ENCODE measurements at places on chromosomes 11 and 22. TPM values are rescaled to one million over a fixed set of nuclear protein-coding genes. Genes with fewer than 3 reads are reported as not detected.

LRFN4 gene
- 39.2 TPM for total RNA-seq

OR5T2 gene
- total RNA-seq: not detected

TSGA10IP gene
- not detected for total RNA-seq

PNPLA5 gene
- total RNA-seq: not detected

RAG2 gene
- not detected for total RNA-seq

HORMAD2 gene
- not detected for total RNA-seq

ACR gene
- total RNA-seq: not detected

MMP13 gene
- not detected for total RNA-seq

TMEM121B gene
- total RNA-seq: 0.13 TPM

MRGPRX4 gene
- not detected for total RNA-seq

MRGPRX3 gene
- total RNA-seq: not detected

LARGE2 gene
- 0.70 TPM for total RNA-seq

GLYAT gene
- total RNA-seq: not detected

MS4A3 gene
- total RNA-seq: not detected

DNA sequence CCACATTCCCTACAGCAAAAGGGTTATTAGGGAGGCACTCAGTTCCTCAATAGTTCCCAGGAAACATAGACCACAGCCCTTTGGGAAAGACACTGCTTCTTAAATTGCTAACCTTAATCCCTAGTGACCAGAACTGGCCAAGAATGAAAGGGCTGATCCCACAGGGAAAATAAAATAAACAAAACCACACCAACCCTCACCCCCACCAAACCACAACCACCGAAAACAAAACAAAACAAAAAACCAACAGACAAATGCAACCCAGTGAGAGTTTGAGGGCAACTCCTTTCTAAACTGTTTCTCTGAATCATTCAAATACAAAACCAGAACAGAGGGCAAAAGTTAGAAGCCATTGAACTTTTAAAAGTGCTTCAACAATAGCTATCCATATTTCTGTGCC, 57.2 kb downstream of the NAV2 start:
- H3K36me3 ChIP-seq: no peaks in the 10 kb centered on the region
- no peak overlapping the region for H3K4me3 ChIP-seq
- H3K27me3 ChIP-seq: peaks cover 24% of the 10 kb centered on the region

DNA sequence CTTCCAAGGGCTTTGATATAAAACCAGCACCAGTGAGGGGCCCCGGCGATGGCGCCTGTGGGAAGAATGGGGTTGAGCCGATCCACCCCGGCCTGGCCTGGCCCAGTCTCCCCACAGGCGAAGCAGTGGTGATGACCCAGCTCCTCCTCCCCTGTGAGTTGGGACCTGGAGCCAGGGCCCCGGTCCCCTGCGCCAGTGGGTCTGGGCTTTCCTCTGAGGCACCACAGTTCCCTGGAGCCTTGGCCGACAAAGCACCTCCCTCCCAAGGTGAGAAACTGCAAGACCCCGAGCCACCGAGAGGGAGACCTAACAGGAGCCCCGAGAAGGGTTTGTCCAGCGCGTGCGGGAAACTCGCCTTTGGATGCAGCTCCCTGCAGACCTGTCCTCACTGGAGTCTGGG, 942.9 kb downstream of the BRD1 start:
- DNase-seq: no peak
- H3K4me3 ChIP-seq: no peak overlapping the region
- peaks cover 1% of the 10 kb centered on the region for H3K27me3 ChIP-seq
- H3K36me3 ChIP-seq: no peaks in the 10 kb centered on the region
- no peak overlapping the region for H3K27ac ChIP-seq

DNA sequence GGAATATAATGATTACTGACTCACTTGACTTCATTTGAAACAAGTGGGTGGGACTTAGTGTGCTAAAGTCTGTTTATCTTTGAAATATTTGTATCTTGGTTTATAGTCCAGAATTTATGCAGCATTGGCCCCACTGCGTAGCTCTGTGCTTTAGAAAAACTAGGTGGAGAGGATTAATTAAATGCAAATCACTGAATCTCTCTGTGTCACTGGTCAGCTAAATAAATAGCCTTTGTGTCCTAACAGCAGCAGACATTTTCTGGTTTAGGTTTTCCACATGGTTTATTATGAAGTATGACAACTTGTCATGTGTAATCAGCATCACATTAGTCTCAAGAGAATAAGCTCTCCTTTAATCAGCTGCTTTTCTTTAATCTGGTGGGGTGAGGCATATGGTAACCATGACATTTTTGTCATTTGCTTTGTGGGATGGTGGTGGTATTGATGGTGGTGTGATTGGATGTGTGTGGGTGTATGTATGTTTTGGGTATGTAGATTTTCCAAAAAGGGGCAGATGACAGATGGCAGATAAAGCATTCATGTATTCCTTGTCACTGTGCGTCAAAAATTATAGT, 33.9 kb downstream of the BCL2L13 start:
- H3K4me3 ChIP-seq: no peak overlapping the region
- peaks cover 17% of the 10 kb centered on the region for H3K36me3 ChIP-seq
- peaks cover 30% of the 10 kb centered on the region for H3K4me1 ChIP-seq
- no peaks in the 10 kb centered on the region for H3K27me3 ChIP-seq

- DNase-seq: no peak
- peaks cover 4% of the 10 kb centered on the region for H3K27me3 ChIP-seq
- H3K36me3 ChIP-seq: no peaks in the 10 kb centered on the region
- H3K4me1 ChIP-seq: no peaks in the 10 kb centered on the region
- no peak overlapping the region for H3K4me3 ChIP-seq
Measured at GRCh38 chr11:94658888-94659287, 91.7 kb downstream of the PIWIL4 start.

- no peak for DNase-seq
- no peaks in the 10 kb centered on the region for H3K4me1 ChIP-seq
- no peaks in the 10 kb centered on the region for H3K36me3 ChIP-seq
- H3K27ac ChIP-seq: no peak overlapping the region
Measured at GRCh38 chr22:31056986-31057599, 24.0 kb upstream of the SMTN start.

- H3K36me3 ChIP-seq: peaks cover 5% of the 10 kb centered on the region
- H3K4me3 ChIP-seq: no peak overlapping the region
- H3K4me1 ChIP-seq: no peaks in the 10 kb centered on the region
- H3K27me3 ChIP-seq: no peaks in the 10 kb centered on the region
- H3K27ac ChIP-seq: no peak overlapping the region
Measured at GRCh38 chr11:78168539-78169477, 19.6 kb downstream of the KCTD21 start.

DNA sequence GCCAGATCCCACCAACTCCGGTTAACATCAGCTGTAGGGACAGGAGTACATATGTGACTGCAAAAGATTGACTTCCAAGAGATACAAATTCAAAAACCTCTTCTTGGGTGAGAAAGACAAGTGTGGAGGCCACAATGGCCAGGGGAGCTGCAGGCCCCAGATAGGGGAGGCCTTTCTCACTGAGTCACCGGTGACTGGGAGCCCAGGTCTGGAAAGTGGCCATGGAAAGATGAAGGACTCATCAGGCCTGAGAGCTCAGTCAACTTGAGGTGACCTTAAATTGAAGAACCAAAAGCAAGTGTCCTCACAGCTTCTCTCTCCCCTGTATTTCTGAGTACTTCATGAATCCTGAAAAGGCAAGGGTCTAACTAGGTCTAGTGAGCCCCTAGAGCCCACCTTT, 90.4 kb upstream of the CLPB start:
- no peak overlapping the region for H3K27ac ChIP-seq
- H3K36me3 ChIP-seq: no peaks in the 10 kb centered on the region
- H3K27me3 ChIP-seq: peaks cover 2% of the 10 kb centered on the region
- no peak overlapping the region for H3K4me3 ChIP-seq
- DNase-seq: no peak
- peaks cover 20% of the 10 kb centered on the region for H3K4me1 ChIP-seq

DNA sequence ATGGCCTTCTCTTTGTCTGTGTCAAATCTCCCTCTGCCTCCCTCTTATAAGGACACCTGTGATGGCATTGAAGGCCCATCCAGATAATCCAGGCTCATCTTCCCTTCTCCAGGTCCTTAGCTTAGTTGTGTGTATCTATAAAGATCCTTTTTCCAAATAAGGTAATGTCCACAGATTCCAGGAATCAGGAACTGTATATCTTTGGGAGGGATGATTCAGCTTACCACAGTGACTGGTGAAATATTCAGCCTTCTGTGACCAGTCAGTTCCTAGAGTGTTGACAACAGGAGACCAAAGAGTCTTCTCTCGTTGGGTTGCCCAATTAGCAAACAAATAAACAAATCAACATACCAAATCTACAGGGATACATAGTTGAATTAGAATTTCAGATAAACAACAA, 175.8 kb downstream of the MPPED1 start:
- peaks cover 1% of the 10 kb centered on the region for H3K27me3 ChIP-seq
- peaks cover 2% of the 10 kb centered on the region for H3K36me3 ChIP-seq

GRCh38 chr11:34487430-34487829, 26.2 kb downstream of the ELF5 start:
- no peak for DNase-seq
- no peak overlapping the region for H3K4me3 ChIP-seq
- peaks cover 3% of the 10 kb centered on the region for H3K27me3 ChIP-seq
- H3K27ac ChIP-seq: no peak overlapping the region
- no peaks in the 10 kb centered on the region for H3K4me1 ChIP-seq

DNA sequence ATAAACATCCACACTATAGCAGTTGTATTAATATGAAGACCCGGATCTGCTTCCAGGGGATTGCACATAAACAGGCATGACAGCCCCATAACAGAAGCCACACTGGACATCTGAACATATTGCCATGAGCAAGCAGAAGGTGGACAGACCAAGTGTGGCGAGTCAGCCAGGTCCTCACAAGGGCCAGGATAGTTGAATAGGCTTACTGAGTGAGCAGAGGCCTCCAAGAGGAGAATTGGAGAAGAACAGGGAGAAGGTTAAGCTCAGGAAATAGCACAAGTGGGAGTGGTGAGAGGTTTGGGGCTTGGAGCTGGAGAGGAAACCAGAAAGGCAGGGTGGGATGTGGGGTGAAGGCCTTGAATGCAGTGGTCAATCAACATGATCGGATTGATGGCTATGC, 10.8 kb downstream of the SLC35C1 start:
- H3K4me1 ChIP-seq: peaks cover 6% of the 10 kb centered on the region
- H3K27me3 ChIP-seq: no peaks in the 10 kb centered on the region
- DNase-seq: no peak

GRCh38 chr11:20088397-20089225, 71.7 kb downstream of the DBX1 start:
- no peak for DNase-seq
- peaks cover 8% of the 10 kb centered on the region for H3K4me1 ChIP-seq
- H3K27ac ChIP-seq: no peak overlapping the region

GRCh38 chr11:28621753-28622152, 513.6 kb downstream of the METTL15 start:
- H3K4me1 ChIP-seq: no peaks in the 10 kb centered on the region
- no peak overlapping the region for H3K4me3 ChIP-seq
- no peak overlapping the region for H3K27ac ChIP-seq

DNA sequence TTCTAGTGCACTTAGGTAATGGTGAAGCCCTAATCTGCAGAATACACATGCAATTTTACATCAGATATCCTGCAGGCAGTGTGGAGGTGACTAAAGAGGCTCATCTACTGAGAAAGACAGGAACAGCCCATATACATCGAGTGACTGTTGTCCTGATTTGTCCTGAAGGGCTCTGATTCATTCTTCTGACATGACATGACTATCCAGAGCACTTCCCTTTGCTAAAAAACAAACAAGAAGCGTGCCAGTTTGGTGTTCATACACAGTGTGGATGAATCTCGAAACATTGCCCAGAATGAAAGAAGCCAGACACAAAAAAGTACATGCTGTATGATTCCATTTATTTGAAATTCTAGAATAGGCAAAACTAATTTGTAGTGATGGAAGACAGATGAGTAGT, 48.0 kb upstream of the AMPD3 start:
- H3K4me3 ChIP-seq: no peak overlapping the region
- no peak overlapping the region for H3K27ac ChIP-seq
- no peaks in the 10 kb centered on the region for H3K27me3 ChIP-seq

DNA sequence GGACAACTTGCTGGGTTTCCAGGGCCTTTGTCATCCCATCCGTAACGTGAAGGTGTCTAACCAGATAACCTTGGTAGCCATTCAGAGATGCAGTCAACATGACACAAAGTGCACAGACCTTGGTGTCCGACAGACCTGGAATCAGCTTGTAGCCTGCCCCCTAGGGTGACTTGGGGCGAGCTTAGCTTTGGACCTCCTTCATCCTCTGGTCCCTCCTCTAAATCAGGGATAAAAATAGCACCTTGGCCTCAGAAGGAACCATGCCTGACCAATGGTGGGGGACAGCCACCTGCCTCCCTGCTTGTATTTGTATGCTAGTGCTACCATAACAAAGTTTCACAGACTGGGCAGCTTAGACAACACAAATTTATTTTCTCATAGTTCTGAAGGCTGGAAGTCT, 3.7 kb downstream of the SNRPD3 start:
- H3K36me3 ChIP-seq: peaks cover 49% of the 10 kb centered on the region
- no peak for DNase-seq
- no peaks in the 10 kb centered on the region for H3K27me3 ChIP-seq

DNA sequence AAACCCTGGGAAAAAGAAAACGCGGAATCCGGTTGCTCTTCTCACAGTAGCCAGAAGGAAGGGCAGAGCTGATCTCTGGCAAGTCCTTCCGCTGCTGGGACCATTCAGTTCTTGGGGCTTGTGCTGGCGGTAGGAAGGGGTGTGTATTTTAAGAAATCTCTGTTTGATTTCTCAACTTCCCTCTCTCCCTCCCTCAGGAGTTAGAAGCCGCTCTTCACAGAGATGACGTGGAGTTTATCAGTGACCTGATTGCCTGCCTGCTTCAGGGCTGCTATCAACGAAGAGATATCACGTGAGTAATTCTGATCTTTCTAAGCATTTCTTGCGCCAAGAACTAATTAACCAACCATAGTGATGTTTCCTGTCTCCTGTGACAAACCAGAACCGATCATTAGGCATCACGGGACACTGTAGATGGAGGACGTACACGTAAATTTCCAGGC, 85.9 kb upstream of the SLC25A18 start:
- no peak overlapping the region for H3K27ac ChIP-seq
- H3K36me3 ChIP-seq: no peaks in the 10 kb centered on the region
- no peak for DNase-seq
- no peak overlapping the region for H3K4me3 ChIP-seq
- peaks cover 20% of the 10 kb centered on the region for H3K27me3 ChIP-seq

GRCh38 chr11:9757809-9758636, 94.1 kb downstream of the SWAP70 start:
- peak overlapping the region; percentile 88 for H3K4me3 ChIP-seq
- peak; percentile 95 for DNase-seq
- peaks cover 11% of the 10 kb centered on the region for H3K36me3 ChIP-seq

- H3K27ac ChIP-seq: peak overlapping the region; percentile 34
- no peaks in the 10 kb centered on the region for H3K27me3 ChIP-seq
- DNase-seq: no peak
- no peak overlapping the region for H3K4me3 ChIP-seq
- H3K36me3 ChIP-seq: peaks cover 21% of the 10 kb centered on the region
- H3K4me1 ChIP-seq: peaks cover 73% of the 10 kb centered on the region
Measured at GRCh38 chr22:40244586-40244985, 66.9 kb downstream of the TNRC6B start.

- H3K4me1 ChIP-seq: peaks cover 14% of the 10 kb centered on the region
- H3K4me3 ChIP-seq: no peak overlapping the region
- H3K27me3 ChIP-seq: no peaks in the 10 kb centered on the region
- H3K36me3 ChIP-seq: no peaks in the 10 kb centered on the region
- DNase-seq: no peak
- no peak overlapping the region for H3K27ac ChIP-seq
Measured at GRCh38 chr22:43479962-43480361, 68.1 kb downstream of the MPPED1 start.

GRCh38 chr11:2892215-2892966, 6.8 kb upstream of the CDKN1C start:
- peak overlapping the region; percentile 91 for H3K27ac ChIP-seq
- no peaks in the 10 kb centered on the region for H3K36me3 ChIP-seq
- DNase-seq: peak; percentile 84
- peak overlapping the region; percentile 83 for H3K4me3 ChIP-seq
- H3K27me3 ChIP-seq: no peaks in the 10 kb centered on the region
- peaks cover 17% of the 10 kb centered on the region for H3K4me1 ChIP-seq

Data from activated CD8-positive, alpha-beta T cell treated with anti-CD3 and anti-CD28 coated beads for 36 hours (primary cell).